ENCODE measurements at places on chromosomes 2 and 18.

- DNase-seq: no peak
These were observed 10.4 kb upstream of the UBE2E3 start for GRCh38 chr2:180970016-180970415.

DNA sequence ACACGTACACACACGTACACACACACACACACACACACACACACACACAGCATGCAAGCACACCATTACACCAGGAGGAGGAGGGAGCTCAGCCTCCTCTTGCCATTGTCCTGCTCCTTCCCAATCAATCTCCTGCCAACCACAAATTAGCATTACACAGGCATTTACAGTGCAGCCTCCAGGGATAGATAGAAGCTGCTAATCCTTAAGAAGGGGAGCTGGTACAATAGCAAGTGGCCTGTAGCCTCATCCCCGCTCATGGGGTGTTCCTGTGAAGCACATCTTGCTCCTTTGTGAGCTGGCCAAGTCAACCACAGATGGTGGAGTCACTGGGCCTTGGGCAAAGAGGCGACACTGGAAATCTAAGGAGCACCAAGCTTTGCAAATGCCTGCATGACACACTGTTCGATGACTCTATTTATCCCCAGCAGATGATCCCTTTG, 110.3 kb upstream of the PKDCC start:
- no peak for DNase-seq

DNA sequence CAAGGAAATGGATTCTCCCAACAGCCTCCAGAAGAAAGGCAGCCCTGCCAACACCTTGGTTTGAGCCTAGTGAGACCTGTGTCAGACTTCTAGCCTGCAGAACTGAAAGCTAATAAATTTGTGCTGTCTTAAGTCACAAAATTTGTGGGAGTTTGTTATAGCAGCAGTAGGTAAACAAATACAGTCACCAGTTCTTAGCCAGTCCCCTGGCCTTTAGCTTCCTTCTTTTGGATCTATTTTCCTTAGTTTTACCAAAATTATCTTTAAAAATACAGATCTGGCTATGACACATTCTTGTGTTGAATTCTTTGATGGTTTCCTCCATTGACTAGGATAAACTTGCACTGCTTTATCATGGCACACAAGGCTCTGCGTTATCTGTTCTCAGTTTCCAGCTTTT, 697.9 kb upstream of the FANCL start:
- no peak for DNase-seq

GRCh38 chr2:39059366-39059952, 61.4 kb downstream of the SOS1 start:
- no peak for DNase-seq

GRCh38 chr18:30792051-30792450, 250.5 kb downstream of the DSC3 start:
- no peak for DNase-seq

DNA sequence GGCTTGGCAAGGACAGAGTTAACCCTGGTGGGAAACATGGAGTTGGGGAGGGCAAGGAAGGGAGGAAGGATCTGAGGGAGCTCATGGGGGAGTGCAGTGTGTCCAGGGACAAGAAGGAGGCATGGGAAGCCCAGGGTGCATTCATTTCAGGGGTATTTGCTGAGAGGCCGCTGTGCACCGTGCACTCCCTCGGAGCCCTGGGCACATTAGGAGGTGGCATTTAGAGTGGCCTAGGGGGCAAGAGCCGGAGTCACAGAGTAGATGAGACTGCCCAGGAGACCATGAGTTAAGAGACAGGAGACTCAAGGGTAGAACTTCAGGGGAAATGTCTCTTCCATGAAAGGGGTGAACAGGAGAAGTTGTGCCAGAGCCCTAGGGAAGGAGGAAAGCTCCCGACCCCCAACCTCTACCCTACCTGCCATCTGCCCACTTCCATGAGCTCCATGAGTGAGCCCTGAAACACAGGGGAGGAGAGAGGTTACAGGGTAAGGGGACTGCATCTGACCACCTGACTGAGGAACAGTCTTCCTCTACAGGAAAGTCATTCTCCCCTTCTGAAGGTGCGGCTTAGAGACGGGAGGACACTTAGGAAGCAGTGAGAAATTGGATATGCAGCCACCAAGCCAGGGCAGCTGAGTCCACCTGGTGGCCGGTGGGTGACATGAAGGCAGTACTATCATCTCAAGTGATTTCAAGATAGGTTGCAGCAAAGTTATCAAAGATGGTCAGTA, 58.5 kb upstream of the COPS8 start:
- DNase-seq: no peak

DNA sequence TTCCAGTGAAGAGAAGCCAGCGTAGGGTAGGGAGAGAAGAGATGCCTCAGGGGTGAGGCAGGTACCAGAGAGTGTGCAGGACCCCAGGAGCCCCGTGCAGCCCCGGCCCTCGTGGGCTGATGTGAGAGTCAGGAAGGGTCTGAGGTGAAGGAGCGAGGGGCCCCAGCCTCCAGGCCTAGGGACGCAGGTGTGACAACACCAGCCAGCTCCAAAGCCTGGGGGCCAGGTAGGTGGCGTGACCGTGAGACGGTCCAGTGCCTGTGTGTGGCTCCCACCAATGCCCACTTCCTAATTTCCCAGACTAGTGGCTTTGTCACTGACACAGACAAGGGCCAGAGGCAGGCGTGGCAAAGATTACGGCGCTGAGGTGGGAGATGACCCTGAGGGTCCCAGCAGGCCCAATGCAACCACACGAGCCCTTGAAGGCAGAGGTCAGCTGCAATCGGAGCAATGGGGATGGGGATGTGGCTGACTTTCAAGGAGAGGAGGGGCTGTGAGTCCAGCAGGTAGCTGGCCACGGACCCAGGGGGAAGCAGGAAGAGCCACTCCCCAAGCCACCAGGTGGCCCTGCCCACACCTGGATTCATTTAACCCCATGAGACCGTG, 86.0 kb upstream of the SNTG2 start:
- DNase-seq: no peak

DNA sequence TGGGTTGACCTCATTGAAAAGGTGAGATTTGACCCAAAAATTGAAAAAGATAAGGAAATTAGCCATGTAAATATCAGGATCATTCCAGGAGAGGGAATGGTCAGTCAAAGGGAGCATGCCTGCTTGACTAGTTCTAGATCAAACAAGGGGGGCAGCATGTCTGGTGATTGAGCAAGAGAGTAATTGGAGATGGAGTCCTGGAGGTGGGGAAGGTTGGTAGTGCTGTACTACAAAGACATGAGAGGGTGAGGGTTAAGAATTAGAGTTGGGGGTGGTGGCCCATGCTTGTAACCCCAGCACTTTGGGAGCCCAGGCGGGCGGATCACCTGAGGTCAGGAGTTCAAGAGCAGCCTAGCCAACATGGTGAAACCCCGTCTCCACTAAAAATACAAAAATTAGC, 2.0 kb downstream of the MRPL30 start:
- DNase-seq: no peak

GRCh38 chr18:70373042-70373519, 84.2 kb downstream of the SOCS6 start:
- no peak for DNase-seq

GRCh38 chr2:65576861-65577601, 144.6 kb upstream of the SPRED2 start:
- no peak for DNase-seq

DNA sequence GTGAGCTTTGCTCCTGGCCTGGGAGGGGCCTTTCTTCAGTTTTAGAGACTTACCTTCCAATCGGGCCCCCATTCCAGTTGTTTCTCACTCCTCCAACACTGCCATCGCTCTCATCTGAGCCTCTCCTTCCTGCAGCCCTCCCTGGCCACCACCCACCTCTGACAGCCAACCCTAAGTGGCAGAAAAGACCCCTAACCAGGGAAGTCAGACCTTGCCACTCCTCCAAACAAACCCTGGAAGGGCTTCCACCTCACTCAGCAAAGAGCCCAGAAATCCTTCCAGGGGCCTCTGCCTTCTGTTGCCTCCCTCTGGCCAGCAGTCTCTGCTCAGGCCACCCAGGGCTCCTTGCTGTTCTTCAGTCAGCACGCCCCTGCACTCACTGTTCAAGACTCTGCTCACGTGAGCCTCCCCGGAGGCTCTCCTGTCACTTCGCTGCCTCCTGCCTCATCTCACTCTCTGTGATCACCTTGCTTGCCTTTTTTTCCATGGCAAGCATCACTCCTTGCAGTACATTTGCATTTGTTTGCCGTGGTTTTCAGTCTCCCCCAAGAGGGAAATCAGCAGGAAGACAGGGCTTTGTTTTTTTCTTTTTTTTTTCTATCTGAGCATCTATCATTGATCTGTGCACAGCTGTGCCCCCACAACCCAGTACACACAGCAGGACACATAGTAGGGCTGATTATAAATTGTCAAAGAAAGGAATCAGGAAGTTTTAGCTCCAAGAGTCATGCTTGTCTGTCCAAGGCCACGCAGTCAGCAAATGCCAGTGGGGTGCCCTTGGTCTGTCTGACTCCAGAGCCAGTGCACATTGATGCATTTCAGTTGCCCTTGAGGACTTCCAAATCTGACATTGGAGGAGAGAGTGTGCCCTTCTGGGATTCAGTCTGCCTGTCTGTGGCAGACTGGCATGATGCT, 83.9 kb downstream of the INHBB start:
- DNase-seq: no peak

- DNase-seq: no peak
These were observed 41.3 kb upstream of the PPP1R1C start for GRCh38 chr2:181944164-181944913.

DNA sequence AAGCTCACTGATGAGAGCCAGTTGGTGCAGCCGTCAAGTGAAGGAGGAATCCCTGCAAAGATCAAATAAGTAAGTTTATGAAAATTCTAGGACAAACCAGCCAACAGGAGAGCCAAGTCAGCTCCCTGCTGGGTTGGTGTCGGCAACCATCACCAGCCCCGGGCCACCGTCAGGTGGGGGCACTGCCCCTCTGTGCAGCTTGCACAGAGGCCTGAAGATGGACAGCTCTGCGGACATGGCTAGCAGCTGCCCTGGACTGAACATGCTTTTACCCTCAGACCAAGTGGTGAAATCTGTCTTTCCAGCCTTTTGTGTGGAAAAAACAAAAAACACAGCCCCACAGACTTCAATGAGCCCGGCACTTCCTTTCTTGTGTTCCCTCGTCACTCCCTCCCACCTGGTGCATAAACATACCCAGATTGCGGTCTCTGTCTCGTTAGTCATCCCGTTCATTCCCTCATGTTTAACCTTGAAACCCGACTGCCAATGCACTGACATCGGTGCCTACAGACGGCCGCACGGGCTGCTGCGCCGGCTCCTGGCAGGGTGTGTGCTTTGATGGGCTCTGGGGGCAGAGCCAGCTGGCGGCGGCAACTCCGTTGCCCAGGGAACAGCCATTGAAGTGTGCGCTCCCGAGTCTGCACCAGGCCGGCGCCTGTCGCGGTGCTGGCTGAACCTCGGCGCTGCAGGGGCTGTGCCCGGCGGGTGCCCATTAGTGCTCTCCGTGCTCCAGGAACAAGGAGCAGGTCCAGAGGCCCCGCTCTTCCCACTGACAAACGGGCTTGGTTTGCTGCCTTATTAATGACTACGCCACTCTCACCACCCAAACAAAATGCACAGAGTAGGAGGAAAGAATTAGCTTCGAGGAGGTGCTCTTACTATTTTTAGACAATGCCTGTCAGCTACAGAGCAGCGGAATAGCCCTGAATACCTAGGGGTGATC, 95.3 kb downstream of the EIPR1 start:
- no peak for DNase-seq

- no peak for DNase-seq
These were observed 262.7 kb upstream of the SPOPL start for GRCh38 chr2:138238908-138239307.
